ENCODE measurements at places on chromosomes 16 and 17.
A peak's percentile ranks its signal among the peaks of the same experiment; 100 is the strongest.

GRCh38 chr16:59342669-59343068, 608.6 kb upstream of the GOT2 start:
- DNase-seq: no peak

DNA sequence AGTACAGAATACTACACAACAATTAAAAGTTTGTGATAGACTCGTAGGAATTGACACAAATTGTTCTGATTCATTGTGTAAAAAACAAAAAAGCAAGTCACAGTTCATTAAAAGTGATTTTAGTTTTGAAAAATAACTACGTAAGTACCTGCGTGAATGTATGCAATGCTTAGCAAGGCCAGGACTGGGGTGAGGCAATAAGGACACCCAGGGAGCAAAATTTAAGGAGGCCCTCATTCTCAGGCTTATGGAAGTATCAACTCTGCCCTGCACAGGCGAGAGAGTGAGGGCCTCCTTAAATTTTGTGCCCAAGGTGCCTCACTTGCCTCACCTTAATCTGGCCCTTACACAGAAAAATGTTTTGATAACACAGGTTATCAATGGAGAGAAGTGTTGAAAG, 31.4 kb downstream of the NOG start:
- no peak for DNase-seq

DNA sequence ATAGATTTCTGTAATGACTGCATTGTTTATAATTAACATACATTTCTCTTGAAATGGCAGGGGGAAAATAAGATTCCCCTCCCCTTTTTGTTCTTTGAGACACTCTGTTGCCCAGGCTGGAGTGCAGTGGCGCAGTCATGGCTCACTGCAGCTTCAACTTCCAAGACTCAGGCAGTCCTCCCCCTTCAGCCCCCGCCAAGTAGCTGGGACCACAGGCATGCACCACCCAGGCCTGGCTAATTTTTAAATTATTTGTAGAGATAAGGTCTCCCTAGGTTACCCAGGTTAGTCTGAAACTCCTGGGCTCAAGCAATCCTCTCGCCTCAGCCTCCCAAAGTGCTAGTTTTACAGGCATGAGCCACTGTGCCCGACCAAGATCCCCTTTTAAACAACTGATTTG, 67.7 kb downstream of the KATNIP start:
- no peak for DNase-seq

GRCh38 chr17:14942526-14943190, 322.5 kb downstream of the PMP22 start:
- no peak for DNase-seq

GRCh38 chr17:13194887-13195286, 177.1 kb upstream of the ELAC2 start:
- DNase-seq: no peak

- no peak for DNase-seq
Measured at GRCh38 chr17:13346081-13346533, 255.6 kb downstream of the HS3ST3A1 start.

DNA sequence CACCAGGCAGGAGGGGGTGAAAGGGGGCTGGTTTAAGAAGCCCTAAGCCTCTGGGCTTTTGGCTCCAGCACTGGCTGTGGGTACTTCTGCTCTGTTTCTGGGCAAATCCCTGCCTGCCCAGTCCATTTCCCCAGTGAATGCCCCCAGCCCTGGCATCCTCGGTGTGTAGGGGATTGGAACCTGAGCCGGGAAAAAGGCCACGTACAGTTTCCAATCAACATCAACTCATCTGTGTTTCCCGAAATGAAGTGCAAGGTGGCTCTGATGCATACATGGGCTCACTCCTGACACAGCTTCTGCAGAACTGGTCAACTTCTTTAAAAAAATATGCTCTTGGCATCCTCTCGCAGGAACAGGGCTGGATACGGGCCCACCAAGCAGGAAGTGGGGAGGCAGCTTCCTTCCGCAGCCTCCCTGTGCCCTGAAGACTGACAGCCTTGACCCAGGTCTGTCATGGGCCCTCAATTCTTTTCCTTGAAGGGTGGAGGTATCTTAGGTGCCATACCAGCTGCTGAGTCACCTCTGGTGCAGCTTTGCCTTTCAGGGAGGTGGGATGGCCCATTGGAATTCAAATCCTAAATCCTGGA, 73.3 kb downstream of the N4BP1 start:
- no peak for DNase-seq

- DNase-seq: no peak
Measured at GRCh38 chr17:27980043-27980442, 62.4 kb upstream of the NLK start.

DNA sequence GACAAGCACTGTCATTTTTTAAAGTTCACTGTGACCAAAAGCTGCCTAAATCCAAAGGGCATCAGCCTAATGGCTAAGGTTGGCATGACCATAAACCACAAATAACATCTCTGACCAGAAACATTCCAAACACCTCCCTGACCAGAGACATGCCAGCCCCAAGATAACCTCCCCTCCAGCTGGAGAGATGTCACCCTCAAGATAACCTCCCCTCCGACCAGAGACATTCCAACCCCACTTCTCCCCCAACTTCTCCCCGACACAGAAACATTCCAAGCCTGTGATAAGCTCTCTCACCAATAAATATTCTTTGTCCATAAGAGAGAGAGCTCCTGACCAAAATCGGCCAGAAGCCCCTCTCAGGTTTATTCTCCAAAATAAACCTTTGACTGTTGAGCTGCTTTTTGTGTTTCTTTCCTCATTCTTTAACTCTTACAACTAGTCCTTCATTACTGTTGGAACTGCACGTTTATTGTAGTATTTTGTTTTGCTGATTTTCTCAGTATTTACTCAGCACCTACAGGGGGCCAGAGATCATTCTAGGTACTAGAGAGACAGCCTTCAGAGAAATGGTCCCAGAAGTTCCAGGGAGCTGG, 325.6 kb downstream of the SLC39A11 start:
- no peak for DNase-seq

DNA sequence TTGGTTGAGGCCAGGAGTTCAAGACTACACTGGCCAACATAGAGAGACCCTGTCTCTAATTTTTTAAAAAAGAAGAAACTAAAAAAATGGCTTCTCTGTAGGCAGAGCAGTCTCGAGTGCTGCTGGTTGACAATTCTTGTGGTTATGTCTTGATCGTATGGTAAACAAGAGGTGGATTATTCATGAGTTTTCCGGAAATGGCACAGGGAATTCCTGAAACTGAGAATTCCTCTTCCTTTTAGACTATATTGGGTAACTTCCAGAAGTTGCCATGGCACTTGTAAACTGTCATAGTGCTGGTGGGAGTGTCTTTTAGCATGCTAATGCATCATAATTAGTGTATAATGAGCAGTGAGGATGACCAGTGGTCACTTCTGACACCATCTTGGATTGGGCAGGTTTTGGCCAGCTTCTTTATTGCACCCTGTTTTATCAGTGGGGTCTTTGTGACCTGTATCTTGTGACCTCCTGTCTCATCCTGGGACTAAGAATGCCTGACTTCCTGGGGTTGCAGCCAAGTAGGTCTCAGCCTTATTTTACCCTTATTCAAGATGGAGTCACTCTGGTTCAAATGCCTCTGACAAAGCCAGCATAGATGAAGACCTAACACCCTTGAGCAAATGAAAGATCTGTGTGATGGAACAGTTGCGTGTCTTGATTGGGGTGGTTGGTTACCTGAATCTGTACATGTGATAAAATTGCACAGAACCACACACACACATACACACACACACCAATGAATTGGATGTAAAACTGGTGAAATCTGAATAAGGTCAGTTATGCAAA, 30.2 kb downstream of the BMERB1 start:
- no peak for DNase-seq

GRCh38 chr17:78658281-78658785, 81.1 kb upstream of the DNAH17 start:
- DNase-seq: no peak

GRCh38 chr16:27779641-27780164, 229.8 kb downstream of the KATNIP start:
- DNase-seq: peak; percentile 42
